ENCODE measurements at places on chromosomes 1 and 21.

- DNase-seq, result no peak
These were observed 103.6 kb downstream of the SPAG17 start for GRCh38 chr1:118081387-118081786.

DNA sequence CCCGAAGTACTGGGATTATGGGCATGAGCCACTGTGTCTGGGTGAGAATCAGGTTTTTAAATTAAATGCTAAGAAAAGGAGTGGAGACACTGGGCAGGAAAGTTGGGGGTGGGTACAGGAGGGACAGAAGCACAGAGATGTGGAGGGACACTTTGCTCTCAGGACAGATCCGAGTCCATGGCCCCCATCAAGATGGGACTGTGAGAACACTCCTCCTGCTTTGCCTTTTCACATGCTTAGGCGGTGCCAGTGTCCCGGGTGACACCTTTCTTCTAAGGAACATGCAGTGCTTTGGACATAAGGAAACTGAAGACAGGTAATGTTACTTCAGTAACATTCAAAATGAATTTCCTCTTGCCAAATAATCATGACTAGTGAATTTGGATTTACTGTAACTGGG lies 16.7 kb downstream of the SLC25A33 start:
- no peak for DNase-seq

- no peak for DNase-seq
These were observed 66.8 kb upstream of the ACTL8 start for GRCh38 chr1:17688217-17688810.

DNA sequence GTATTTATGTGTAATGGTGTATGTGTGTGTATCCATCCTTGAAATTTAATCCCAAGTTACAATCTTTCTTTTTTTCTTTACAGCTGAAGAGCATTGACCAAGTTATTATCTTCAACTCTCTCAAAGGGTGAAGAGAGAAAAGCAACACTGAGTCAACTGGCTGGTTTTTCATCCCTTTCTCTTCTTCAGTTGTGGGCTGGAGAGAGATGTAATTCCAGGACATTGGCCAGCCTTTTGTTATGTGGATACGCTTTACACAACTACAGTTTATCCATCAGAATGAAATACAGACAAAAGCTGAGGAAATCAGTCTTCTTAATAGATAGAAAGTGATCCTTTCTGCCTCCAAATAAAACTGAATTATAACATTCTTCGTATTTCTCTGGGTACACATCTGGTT lies 357.0 kb upstream of the NCAM2 start:
- no peak for DNase-seq

GRCh38 chr1:195960580-195960979 lies 647.7 kb downstream of the KCNT2 start:
- DNase-seq, result no peak

GRCh38 chr1:87449348-87449963 lies 120.8 kb downstream of the LMO4 start:
- peak; percentile 80 for DNase-seq

All from kidney glomerular epithelial cell (primary cell).